ENCODE measurements at places on chromosomes 4 and X. TPM values are rescaled to one million over a fixed set of nuclear protein-coding genes. Genes with fewer than 3 reads are reported as not detected.

Gene RRAGB
- 28.5 TPM for total RNA-seq

Gene ANKRD17
- total RNA-seq, result 84.8 TPM

Gene GLUD2
- total RNA-seq, result 7.2 TPM

Gene NIPAL1
- 6.3 TPM for total RNA-seq

Gene FAM156A
- total RNA-seq, result 30.1 TPM

Gene MORC4
- total RNA-seq, result 17.1 TPM

Gene SMIM10
- 14.2 TPM for total RNA-seq

Gene SLC34A2
- total RNA-seq, result 2.5 TPM

Gene UFSP2
- total RNA-seq, result 38.9 TPM

Gene AMBN
- total RNA-seq, result not detected

Gene PRR32
- total RNA-seq, result not detected

Gene RNF128
- 3.0 TPM for total RNA-seq

Gene DSPP
- not detected for total RNA-seq

Gene STK26
- 1.7 TPM for total RNA-seq

Data from sciatic nerve (tissue), 2 donors.